CD8-positive, alpha-beta memory T cell (primary cell): ENCODE measurements at places on chromosomes 3 and 15.

DNA sequence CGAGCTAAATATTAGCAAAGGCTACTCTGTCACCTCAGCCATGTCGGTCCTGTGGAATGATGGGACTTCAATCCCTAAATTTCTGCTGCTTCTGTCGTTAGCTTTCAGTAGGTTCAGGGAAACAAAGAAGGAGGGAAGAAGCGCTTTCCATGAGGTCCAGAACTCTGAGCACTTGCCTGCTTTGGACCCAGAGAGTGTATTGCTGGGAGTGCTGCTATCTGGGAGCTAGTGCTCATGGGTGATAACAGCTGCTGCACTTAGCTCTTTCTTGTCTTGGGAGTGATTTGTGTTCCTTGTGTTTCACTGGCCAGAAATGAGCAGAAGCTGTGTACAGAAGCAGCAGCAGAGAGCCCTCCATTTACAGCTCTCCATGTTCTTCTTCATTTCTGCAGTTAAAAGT is 369.8 kb downstream of the DIPK2A start:
- DNase-seq, result no peak

- DNase-seq, result no peak
These were observed 27.3 kb upstream of the MBNL1 start for GRCh38 chr3:152241142-152242017.

GRCh38 chr15:69154684-69155083 is 5.8 kb upstream of the GLCE start:
- no peak for DNase-seq

- DNase-seq, result no peak
These were observed 26.7 kb downstream of the SNTN start for GRCh38 chr3:63679186-63679585.

DNA sequence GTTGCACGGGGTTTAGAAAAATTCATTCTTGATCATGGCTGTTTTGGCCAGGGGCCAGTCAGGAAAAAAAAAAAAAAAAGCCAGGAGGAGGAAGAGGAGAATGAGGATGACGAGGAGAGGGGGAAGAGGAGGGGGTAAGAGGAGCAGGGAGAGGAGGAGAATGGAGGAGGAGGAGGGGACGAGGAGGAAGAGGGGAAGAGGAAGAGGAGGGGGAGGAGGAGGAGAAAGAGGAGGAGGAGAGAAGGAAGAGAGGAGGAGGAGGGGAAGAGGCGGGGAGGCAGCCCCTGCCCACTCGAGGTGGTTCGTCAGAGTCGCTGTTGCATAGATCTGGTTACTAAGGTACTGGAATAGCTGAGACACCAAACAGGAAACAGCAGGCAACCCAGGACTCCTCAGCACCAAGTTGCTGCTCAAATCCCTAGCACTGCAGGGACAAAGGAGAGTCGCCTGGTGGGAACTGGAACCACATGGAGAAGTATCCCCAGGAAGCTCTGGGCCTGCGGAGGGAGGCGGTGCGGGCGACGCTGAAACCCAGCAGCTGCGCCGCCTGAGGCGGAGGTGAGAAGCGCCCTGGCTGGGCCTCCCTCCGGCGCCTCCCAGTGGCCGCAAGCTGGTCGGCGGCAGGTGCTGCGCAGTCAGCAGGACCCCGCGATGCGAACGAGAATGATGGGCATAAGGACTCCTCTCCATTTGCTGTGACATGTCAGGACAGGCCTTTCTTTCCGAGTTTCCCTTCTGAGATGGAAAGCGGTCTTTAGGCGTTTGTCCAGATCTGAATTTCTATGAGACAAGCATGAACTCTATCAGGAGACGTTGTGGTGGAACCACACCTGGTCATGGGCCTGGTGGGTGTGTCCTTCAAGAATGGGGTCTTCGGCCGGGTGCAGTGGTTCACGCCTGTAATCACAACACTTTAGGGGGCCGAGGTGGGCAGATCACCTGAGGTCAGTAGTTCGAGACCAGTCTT is 17.5 kb downstream of the FAM240A start:
- peak; percentile 54 for DNase-seq

DNA sequence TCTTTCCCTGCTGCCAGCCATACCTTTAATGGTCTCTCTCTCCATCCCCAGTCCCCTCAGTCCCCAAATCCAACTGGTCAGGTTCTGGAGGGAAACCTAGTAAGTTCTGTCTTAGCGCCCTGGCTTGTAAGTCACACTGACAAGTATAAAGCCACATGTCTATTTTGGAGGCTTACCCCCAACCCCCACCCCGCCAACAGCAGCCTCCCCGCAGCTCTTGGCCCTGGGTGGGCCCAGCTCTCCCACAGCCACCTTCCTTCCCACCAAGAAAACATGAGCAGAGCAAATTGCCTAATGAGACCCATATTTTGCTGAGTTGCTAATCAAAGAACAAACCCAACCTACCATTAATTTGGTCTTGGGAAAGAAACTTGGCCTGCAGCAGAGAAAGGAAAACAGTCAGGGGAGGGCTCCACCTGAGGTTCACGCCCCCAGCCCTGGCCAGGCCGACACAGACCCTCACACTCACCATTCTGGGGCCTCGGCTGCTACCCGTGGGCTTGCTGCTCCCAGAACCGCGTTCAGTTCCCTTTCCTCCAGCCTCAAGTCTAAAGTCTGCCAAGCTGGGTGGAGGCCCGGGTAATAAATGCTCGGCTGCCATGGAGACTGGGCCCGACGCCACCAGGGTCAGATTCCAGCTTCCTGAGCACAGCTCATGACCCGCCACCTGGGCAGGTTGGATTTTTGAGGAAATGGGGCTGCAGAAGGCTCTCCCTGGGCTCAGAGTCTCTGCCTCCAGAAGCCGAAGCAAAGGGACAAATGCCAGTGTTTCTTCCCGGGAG is at the start of gene CALML4:
CALML4 (minus strand) TSS at position 557 of the 782 bp plus-strand sequence; CDS start at position 472, 85 bp downstream.
- DNase-seq, result no peak

GRCh38 chr15:92636401-92636907 is 19.1 kb downstream of the FAM174B start:
- no peak for DNase-seq

- no peak for DNase-seq
These were observed 567.9 kb upstream of the GBE1 start for GRCh38 chr3:82329300-82329699.

- DNase-seq, result no peak
These were observed 30.7 kb downstream of the DUOX2 start for GRCh38 chr15:45083223-45083622.

DNA sequence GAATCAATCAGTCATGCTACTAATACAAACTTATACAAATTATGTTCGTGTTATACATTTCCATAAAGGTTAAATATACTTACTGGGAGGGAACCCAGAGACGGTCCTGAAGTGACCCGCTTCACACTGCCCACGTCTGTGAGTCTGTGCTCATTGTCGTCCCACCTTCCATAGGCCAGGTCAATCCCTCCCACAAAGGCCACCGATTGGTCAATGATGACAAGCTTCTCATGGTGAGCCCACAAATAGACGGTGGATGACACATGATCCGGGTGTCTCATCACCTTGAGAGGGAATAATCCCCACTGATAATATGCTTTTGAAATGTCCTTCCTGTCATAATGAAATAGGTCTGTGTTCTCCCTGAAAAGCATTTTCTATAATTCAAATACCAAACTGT is 121.7 kb downstream of the PLD1 start:
- no peak for DNase-seq

GRCh38 chr3:121818578-121818977 is 16.3 kb downstream of the IQCB1 start:
- DNase-seq, result no peak

DNA sequence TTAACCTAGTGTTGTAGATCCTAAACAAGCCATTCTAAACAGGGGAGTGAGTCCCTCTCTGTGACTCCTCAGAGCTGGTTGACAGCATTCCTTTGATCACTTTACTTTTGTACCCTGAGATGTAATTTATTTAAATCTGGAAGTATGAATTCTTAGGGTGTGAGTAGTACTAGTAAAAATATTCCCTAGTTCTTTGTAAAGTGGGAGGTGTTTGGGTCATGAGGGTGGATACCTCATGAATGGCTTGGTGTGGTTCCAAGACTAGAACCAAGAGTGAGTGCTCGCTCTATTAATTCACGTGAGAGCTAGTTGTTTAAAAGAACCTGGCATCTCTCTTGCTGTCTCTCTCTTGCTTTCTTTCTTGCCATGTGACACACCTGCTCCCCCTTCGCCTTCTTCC is 223.7 kb downstream of the SQOR start:
- no peak for DNase-seq

- no peak for DNase-seq
These were observed 37.8 kb downstream of the CEMIP start for GRCh38 chr15:80816936-80817335.

- DNase-seq, result no peak
These were observed 269.9 kb downstream of the FAM43A start for GRCh38 chr3:194955546-194955945.

DNA sequence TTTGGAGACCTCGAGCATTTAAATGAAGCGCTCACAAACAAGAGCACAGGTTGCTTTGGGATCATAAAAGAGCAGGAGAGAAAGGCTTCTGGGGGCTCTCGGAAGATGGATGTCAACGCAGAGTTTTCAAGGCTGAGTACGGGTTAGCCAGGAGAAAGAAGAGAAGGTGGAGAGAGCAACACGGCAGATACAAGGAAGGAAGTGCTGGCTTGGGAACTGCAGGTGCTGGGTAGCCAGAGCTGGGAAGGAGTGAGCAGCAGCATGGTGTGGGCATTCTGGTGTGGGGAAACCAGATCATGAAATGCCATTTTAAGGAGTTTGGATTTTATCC is 580 bp upstream of the RUBCN start:
- DNase-seq, result no peak

- DNase-seq, result no peak
These were observed 268.1 kb upstream of the UBE2E2 start for GRCh38 chr3:22935040-22935439.

GRCh38 chr3:168696051-168696450 is 600.3 kb upstream of the GOLIM4 start:
- no peak for DNase-seq

- DNase-seq, result no peak
These were observed 10.6 kb upstream of the TM4SF1 start for GRCh38 chr3:149388001-149388440.

DNA sequence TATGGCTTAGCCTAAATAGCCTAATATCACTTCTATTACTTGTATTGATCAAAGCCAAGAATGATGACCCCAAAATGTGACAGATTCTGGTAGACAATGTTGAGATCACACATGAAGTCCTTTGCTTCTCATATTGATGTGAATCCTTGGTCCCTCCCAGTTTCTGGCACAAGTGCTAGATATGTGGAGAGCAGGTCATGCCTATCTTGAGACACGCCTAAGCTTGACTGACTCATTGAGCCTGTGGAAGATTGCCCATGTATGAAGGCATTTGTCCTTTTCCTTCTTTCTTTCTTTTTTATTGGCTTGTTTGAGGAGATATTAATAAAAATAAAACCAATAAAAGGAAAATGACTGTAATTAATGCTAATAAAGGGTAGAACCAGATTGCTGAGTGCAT is 54.0 kb upstream of the TMEM108 start:
- no peak for DNase-seq

GRCh38 chr3:34683851-34684250 is 885.4 kb downstream of the PDCD6IP start:
- DNase-seq, result no peak

- no peak for DNase-seq
These were observed 6.9 kb upstream of the SKIC8 start for GRCh38 chr15:78306176-78306774.

DNA sequence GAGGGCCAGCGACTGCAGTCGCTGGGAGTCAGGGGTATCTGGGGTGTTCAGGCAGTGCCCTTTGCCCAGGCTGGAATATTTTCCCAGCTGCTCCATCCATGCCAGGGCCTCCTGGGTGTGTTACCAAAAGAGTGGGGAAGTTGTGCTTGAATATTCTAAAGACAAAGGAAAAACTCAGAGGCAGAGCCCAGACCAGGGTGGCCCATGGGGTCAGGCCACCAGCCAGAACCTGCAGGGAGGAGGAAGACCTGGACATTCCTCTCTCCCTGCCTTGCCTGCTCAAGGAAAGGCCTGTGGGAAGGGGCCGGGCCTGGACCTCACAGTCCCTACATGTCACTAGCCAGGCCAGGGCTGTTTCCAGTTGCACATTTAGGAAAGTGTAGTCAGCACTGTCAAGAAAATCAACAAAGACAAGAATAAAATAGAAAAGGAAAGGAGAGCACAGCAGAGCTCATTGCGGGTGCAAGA is 16.0 kb upstream of the KLF15 start:
- DNase-seq, result no peak

DNA sequence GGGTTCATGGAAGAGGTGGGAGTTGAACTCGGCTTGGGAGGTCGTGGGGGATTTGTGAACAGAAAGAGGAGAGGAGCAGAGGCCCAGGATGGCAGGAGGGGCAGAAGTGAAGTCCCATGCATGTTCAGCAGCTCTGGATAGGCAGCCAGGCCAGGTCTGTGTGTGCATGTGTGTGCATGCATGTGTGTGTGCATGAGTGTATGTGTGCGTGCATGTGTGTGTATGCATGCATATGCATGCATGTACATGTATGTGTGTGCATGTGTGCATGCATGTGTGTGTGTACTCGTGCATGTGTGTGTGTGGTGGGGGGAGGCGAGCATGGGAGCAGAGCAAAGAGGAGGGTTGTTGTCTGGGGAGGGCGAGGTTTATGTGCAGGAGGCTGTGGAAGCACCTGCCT is 178.4 kb downstream of the RPLP1 start:
- no peak for DNase-seq

GRCh38 chr3:24156466-24156865 is 211.4 kb downstream of the NR1D2 start:
- DNase-seq, result no peak

- DNase-seq, result no peak
These were observed 6.8 kb upstream of the PKM start for GRCh38 chr15:72237853-72238224.

DNA sequence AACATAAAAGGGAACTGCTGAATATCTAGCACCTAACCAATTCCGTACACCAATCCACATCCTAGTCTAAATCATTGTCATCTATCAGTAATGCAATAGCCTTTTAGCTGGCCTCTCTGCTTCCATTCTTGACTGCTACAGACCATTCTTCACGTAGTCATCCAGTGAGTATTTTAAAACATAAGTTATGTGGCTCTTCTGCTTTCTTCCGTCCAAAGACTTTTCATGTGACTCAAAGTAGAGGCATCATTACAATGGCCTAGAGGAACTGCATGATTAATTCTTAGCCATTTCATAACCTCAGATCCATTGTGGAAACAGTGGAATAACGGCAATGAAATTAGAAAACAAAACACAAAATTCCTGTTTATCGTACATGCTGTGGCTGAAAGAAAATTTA is 88.9 kb upstream of the CBLB start:
- no peak for DNase-seq

GRCh38 chr3:48858709-48859108 is 11.0 kb upstream of the PRKAR2A start:
- DNase-seq, result no peak

DNA sequence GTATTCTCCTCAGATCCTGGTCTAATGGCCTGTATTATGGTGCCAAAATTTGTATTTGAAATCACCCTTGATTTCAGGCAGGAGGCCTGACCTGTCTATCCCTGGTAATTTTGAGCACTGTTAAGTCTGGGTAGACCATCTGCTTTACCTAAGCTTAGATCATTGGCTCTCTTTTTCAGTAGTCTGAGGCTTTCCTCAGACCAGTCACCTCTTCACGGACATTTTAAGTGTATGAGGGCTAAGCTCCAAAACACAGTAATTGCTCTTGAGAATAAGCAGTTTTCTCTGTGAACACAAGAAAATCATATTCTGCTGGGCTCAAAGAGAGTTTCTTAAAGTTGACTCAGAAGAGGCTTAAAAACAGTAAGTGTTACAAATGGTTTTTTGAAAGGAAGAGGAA is 92.0 kb upstream of the SAMMSON start:
- no peak for DNase-seq
